Nephron progenitor cell (in vitro differentiated cells): ENCODE measurements at places on chromosomes 4 and X.

- DNase-seq: no peak
Measured at GRCh38 chrX:77820091-77820727, 34.2 kb upstream of the ATRX start.

- no peak for DNase-seq
Measured at GRCh38 chrX:112761242-112762207, 79.1 kb downstream of the AMOT start.

GRCh38 chr4:184162596-184162995 is 55.1 kb downstream of the ENPP6 start:
- DNase-seq: no peak

DNA sequence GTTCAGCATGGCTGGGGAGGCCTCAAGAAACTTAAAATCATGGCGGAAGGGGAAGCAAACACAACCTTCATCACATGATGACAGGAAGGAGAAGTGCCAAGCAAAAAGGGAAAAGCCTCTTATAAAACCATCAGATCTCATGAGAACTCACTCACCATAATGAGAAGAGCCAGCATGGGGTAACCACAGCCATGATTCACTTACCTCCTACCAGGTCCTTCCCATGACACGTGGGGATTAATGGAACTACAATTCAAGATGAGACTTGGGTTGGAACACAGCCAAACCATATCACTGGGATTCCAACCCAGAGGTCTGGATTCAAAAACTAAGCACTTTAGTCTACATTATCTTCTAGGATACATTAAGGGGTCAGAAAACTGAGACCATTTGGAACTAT is 609.6 kb upstream of the SPANXN1 start:
- no peak for DNase-seq

DNA sequence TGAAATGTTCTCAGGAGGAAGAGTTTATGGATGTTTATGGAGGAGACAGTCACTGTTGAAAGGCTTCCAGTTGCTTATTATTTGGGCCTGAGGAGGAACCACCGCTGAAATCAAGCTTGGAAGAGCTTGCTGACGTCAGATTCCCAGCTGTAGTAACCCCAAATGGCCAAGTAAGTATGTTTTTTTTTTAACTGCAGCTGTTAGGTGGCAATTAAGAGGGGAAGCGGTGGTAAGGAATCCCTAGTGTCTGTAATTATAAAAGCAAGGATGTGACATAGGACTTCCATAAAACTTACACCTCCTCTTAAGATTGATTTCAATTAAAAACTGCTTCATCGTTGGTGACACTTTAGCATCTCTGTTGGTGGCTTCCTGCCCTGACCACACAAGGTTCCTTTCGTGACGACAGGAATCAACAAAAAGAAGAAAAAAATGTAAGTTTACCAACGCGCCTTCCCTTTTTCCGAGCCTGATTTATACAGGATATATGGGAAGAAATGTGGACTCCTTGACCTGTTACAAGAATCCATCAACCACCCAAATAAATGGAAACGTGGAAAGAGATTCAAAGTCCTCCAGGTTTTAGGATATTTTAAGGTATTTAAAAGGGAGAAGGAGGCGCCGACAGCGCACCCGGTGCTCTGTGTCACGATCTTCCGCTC is 884 bp downstream of the RELL1 start:
- no peak for DNase-seq

GRCh38 chrX:138723301-138723700 is 11.8 kb upstream of the FGF13 start:
- no peak for DNase-seq

GRCh38 chr4:53686521-53686920 is 95.2 kb upstream of the LNX1 start:
- no peak for DNase-seq

GRCh38 chr4:54661686-54662085 is 3.9 kb downstream of the KIT start:
- no peak for DNase-seq

DNA sequence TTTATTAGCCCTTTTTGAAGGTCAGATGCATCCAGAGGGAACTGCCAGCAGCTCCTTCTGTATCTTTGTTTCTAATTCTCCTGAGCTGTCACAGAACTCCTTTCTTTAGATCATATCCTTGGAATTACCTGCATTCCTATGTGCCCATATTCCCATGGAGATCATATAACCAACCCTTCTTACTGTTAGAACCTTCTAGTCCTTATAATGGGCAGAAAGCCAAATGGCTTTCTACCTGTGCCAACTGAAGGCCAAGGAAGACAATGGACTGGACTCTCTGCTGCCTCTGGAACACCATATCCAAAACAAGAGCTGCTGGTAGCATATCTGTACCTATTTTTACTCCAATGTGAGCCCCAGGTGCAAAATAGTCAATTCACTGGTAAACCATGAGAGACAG is 60.7 kb downstream of the TBC1D9 start:
- DNase-seq: no peak

DNA sequence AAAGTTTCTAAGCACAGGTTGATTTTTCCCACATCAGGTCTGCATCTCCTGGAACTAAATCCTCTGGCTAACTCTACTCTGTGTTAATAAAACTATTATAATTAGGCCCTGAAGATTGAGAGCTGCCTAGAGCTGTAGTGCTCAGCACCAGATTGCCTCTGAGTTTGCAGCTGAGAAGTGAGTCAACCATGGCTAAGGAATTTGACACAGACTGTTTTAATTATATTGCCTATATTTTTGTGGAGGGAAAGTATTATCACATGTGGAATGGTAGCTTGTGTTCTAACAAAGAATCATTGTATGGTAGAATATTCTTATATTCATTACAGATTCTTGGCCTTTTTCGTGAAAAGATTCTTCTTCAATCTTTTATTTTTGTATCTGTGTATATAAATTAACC is 1907.6 kb upstream of the TENM3 start:
- DNase-seq: no peak

DNA sequence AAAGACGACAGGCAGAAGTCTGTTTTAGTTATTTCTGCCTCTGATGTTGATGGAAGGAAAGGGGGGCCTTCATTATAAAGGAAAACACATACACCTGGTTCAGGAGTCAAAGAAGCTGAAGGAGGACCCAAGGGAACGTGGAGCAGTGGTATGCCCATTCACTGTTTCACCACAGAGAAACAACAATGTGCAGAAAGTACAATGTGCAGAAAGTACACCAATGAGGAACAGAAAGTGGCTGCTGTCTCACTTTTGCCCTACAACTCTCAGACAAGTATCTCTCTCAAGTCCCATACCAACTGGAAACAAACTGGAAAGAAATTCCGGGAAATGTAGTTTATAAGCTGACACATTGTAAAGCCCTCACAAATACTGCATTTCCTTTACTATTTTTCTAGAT is 564.5 kb downstream of the TRAM1L1 start:
- DNase-seq: no peak

DNA sequence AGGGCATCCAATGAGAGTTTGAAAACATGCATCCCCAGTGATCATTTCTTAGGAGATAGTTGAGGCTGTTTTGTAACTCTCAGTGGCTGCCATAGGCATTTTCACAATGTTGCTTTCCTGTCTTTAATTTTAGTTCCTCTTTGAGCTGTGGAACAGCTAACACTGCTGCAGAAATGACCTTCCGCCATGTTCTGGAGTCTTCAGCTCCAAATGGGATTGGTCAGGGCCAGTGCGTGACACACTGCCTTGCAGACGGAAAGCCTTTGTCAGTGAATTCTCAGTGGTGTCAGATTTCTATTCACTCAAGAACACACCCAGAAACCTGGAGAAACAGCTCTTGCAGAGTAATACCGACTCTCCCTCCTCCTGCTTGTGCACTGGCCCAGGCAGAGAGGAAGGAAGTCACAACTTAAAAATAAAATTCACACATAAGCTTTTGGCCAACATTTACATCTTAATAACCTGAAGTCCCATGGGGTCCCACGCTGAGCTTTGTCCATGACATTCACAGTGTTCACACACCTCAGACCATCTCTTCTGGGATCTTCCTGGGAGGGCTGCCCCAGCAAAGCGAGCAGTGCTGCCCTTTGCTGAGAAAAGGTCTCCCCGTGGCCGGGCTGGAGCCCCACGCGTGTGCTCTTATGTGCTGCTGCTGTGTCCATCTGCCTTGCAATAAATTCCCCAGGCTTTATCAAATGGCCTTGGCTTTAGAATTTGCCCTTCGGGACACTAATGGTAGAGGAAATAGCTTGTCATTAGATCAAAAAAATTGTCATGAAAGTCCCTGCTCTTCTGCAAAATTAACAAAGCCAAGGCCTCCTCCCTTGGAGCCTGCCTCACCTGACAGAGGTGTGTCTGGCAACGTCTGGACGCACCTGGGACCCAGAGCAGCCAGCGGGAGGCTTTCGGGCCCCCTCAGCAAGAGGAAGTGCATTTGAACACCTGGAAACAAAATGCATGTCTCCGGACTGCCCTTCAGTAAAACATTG is 126.8 kb downstream of the IRF2 start:
- DNase-seq: peak; percentile 36
